ENCODE measurements at places on chromosomes 16 and 17.

DNA sequence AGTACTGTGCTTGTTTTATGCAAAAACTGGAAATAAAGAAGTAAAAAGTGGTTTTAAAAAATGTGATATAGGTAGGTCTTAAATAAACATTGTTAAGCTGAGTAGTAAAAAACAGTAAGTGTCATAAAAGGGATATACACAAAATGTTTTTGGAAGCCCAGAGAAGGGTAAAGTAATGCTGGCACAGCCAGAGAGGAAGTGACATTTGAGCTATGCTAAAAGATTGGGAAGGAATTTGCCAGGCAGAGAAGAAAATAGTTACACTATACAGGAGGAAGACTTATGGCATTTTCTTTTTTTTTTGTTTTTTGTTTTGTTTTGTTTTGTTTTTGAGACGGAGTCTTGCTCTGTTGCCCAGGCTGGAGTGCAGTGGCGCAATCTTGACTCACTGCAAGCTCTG, 40.8 kb upstream of the TAOK1 start:
- no peak for ATAC-seq

- ATAC-seq: no peak
Measured at GRCh38 chr17:13154398-13154797, 136.6 kb upstream of the ELAC2 start.

DNA sequence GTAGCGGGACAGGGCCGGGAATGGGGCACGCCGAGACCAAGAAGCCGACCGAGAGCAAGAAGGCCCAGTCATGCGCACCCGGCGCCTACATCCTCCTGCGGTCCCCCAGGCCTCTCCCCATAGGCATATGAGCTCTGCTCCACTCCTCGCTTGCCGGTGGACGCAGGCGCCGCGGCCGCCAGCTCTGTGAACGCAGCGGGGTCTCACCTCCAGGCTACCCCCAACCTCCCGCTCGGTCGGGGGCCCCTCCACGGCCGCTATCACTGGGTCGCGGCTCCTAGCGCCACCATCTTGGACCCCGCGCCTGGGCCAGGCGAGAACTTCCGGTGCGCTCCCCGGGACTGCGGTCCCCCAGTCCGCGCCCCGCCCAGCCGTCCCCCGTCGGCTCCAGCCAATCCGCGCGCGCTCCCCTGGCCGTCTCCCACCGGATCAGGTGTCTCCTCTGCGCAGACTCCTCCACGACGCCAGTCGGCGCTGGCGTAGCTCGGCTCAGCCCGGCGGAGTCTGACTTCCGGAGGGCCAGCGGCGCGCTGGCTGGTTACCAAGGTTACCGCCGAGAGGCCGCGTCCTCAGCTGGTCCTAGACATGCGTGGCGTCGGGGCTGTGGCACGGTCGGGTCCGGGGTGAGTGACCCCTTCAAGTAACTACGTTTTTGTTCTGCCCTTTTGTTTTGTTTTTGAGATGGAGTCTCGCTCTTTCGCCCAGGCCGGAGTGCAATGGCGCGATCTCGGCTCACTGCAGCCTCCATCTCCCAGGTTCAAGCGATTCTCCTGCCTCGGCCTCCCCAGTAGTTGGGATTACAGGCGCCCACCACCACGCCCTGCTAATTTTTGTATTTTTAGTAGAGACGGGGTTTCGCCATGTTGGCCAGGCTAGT, at the start of gene ZNF594:
Gene ZNF594 (minus strand): TSS at position 328 of the 877 bp plus-strand sequence. CDS start 7,612 bp downstream, outside the sequence.
- ATAC-seq: peak; percentile 100

GRCh38 chr17:8785547-8786413, 13.4 kb downstream of the MFSD6L start:
- ATAC-seq: no peak

- no peak for ATAC-seq
Measured at GRCh38 chr17:63258785-63259184, 187.3 kb downstream of the CYB561 start.

DNA sequence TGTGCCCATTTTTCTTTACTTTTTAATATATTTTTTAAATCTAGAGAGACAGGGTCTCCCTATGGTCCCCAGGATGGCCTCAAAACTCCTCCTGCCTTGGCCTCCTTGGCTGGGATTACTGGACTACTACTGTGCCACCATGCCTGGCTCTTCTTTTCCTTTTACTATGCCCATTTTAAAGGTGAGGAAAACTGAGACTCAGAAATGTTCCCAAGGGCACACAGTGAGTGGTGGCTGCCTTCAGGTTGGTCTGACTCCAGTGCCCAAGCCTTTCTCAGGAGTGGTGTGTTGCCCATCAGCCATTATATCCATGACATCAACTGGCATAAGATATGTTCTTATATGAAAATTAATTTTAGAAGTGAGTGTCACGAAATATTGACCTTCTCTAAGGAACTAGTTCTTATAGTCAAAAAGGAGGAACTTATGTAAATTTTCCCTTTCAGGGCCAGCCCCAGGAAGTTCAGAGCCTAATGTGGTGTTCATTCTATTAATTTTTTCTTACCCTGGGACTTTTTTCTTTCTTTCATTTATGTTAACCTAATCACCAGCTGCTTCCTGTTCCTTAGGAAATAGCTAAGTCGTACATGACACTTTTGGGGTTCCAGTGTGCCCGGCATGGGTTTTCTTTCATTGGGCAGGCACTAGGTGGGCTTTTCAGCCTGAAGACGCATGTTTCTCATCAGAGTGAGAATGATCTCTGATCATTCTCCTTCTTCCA, 17.9 kb upstream of the SPN start:
- peak; percentile 76 for ATAC-seq

DNA sequence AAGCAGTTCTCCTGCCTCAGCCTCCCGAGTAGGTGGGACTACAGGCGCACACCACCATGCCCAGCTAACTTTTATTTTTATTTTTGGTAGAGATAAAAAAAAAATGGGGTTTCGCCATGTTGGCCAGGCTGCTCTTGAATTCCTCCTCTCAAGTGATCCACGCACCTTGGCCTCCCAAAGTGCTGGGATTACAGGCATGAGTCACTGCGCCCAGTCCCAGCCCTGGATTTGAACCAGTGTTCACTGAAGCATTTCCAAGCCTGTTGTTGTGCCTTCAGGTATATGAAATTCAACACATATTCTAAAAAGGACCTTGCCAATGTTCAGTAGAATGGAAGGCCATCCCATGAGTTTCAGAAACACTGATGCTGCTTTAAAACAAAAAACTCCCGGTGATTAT, 165.3 kb downstream of the SLC39A11 start:
- no peak for ATAC-seq

DNA sequence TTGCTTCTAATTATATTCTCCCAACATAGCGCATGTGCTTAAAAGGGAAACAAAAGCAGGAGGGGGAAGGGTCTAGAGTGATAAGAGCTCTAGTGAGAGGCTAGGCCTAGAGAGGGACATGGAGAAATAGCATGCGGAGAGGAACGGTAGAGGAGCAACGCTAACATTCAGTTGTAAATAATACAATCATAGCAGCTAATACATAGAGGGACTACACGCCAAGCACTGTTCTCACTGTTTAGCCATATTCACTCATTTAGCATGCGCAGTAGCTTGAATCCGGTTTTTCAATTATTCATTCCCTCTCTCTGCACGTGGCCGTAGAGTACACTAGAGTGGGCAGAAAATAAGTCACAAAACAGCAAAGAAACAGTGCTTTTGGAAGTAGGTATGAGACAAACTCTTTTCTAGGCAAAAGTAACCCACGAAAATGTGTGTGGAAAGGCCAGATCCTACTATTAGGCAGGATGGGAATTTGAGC, 1.7 kb upstream of the ALOX12 start:
- no peak for ATAC-seq

DNA sequence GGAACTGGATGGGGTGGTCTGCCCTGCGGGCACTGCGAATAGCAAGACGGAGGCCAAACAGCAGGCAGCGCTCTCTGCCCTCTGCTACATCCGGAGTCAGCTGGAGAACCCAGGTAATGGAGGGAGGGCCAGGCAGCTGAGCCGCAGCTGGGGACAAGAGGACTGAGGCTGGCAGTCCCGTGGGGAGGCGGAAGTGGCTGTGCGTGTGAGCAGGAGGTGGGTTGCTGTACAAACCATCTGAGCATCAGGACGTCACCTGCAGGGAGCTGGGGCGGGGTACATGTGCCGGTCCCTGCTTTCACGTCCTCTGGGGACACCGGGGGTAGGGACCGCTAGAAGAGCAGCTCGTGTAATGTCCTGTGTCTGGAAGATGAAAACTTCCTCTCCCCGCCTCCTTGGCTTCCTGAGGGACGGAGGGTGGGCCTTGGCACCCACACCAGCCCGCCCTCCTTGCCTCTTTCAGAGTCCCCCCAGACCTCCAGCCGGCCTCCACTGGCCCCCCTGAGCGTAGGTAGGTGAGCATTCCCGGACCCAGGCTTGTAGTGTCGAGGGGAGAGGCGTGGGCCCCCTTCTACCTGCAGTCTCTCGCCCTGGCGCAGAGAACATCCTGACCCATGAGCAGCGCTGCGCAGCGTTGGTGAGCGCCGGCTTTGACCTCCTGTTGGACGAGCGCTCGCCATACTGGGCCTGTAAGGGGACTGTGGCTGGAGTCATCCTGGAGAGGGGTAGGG, 3.7 kb downstream of the ADAD2 start:
- peak; percentile 68 for ATAC-seq

GRCh38 chr16:31009894-31010584, 399 bp downstream of the STX1B start:
- ATAC-seq: peak; percentile 16

DNA sequence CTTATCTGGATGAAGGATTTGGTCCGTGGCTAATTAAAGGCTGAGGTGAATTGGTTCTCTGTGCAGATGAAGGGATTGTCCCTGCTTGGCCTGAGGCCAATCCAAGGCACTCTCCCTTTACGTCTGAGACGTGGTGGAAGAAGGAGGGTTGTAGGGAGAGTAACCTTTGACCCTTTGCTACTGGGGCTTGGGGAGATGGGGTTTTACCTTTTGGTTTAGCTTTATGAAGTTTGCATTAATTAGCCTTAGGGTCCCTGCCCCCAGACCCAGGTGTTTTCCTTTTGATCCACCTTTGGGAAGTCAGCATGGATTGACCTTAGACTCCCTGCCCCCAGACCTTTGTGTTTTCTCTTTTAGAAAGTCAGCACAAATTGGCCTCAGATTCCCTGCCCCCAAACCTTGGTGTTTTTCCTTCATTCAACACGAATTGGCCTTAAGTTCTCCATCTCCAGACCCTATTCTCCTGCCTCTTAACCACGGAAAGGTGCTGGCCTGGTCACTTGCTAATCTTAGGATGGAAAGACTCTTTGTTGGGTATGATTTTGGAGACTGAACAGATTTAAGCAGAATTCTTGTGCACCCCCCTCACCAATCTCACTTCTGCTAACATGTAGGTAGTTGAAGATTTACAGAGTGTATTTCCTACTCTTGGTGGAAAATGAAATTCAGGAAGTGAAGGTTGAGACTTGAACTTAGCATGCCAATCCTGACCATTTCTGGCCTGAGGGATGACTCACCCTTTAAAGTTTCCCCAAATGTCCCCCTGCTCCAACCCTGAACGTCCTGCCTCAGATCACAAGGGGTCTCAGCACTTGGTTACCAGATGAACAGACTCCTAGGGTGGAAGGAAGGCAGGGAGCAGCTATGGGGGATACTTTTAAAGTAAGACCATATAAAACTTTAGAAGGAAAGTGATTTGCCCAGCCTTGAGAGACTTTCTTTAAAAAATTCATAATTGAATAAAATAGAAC, 23.1 kb upstream of the MMD start:
- ATAC-seq: peak; percentile 90

DNA sequence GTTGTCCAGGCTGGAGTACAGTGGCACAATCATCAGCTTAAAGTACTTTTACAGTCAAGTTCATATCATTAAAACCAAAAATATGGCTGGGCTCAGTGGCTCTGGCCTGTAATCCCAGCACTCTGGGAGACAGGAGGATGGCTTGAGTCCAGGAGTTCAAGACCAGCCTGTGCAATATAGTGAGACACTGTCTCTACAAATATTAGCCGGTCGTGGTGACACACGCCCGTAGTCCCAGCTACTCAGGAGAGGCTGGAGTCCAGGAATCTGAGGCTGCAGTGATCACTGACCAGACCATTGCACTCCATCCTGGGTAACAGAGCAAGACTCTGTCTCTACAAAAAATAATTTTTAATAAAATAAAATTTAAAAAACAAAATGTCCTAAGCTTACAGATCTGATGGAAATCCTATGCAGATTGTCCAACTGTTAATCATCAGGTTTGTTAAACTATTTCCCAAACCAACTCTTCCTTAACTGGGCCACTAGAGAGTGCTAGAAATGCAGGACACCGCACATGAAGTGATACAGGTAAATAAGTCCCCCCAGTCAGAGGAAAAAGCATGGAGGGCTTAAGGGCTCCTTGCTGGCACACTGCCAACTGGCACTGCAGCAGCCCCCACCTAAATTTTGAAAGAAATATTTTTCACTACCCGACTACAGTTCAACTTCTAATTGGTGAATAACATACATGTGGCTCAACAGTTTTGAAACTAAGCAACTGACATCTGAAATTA, 2.8 kb downstream of the USP22 start:
- ATAC-seq: no peak

GRCh38 chr16:51813609-51814008, 662.5 kb upstream of the SALL1 start:
- no peak for ATAC-seq

DNA sequence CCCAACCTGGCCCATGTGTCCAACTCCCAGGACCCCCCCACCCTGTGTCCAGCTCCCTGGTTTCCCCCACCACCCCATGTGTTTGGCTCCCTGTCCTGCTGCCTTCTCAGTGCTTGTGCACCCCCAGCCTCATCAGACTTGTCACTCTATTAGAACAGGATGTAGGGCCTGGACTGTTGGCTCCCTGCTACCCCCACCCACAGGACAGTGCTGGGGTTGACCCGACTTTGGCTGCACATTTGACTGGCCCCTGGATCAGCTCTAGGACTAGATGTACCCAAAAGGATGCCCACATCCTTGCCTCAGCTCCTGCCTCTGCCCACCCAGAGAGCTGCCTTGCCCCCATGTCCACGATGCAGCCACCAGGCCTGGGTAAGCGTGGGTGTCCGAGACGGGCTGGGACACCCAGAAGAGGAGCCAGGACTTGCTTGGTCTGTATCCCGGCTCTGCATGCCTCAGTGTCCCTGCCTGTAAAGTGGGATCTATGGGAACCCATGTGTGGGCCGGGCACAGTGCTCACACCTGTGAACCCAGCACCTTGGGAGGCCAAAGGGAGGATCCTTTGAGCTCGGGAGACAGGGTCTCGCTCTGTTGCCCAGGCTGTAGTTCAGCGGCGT, 1.5 kb upstream of the CCDC57 start:
- no peak for ATAC-seq

DNA sequence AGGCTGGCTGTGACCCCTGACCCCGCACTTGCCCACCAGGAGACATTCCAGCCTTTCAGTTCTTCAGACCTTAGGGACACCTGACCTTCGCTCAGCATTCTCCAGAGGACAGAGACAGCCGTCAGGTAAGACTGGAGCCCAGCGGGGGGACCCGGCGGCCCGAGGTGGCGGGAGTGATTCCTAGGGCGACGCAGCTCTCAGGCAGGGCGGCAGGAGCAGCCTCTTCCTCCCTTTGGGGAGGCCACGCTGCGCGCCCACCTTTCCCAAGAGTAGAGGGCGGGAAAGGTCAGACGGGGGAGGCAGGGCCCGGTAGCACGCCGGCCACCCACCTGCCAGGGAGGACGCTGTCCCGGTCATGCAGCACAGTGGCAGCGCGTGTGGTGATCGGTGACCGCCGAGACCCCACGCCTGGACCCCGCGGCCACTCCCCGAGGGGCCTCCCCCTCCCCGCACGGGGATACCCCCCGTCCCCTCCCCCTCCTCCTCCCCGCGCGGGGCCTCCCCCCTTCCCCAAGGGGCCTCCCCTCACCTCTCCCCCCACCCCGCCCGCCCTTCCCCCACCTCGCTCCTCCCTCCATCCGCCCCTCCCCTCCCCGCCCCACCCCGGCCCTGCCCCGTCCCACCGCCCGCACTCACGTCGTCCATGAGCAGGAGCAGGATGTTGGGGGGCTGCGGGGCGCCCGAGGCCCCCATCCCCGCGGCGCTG, 472 bp downstream of the GALNS start:
- ATAC-seq: peak; percentile 60

- no peak for ATAC-seq
Measured at GRCh38 chr16:27455700-27456099, 53.7 kb downstream of the IL21R start.

- ATAC-seq: no peak
Measured at GRCh38 chr17:38604479-38605403, 1.0 kb downstream of the SRCIN1 start.
